ENCODE measurements at places on chromosomes 3 and 15.
A peak's percentile ranks its signal among the peaks of the same experiment; 100 is the strongest.

- no peak for DNase-seq
Observed at GRCh38 chr3:49015765-49016164, 2.6 kb downstream of the DALRD3 start.

GRCh38 chr3:179652447-179653095 lies at the start of gene USP13:
USP13 (plus strand) TSS chr3:179653040; CDS start chr3:179653226, 186 bp downstream.
- peak; percentile 33 for DNase-seq

DNA sequence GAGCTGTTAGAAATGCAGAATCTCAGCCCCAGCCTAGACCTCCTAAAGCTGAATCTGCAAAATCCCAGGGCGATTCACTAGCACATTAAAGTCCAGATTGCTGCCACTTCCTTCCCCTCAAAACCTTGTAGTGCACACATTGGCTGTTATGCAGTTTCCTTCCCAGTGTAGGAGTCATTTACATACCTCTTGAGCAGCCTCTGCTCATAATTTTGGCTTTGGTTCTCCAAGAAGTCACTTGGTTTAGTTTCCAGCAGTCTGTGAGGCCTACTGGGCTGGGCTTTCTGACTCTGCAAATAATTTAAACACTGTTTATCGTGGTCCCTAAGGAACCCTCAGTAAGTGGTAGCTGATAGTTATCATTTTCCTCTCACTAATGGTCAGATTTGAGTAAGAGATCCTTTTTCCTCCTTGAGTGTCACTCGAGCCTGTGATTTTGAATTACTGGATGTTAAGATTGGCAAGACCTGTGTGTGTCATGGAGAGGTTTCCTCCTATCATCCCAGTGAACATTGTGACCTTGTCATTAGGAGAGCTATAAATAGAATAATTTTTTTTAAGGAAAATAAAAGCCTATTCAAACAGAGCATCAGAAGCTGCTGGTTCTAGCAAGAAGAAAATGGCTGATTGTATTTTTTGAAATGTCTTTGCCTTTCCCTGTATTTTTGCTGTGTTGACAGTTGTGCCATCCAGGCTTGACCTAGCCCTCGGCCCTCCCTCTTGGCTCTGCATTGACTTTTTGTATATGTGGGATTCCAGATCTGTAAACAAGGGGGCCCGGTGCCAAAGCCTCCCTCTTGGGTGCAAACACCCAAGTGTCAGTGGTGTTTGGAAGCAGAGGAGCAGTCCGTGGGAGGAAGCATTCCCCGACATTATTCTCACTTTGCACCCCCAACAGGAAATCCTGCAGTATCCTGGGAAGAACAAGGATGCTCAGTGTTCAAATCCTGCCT lies 134.8 kb upstream of the ANKRD28 start:
- no peak for DNase-seq

- DNase-seq = no peak
Observed at GRCh38 chr3:153734777-153735551, 386.2 kb upstream of the ARHGEF26 start.

DNA sequence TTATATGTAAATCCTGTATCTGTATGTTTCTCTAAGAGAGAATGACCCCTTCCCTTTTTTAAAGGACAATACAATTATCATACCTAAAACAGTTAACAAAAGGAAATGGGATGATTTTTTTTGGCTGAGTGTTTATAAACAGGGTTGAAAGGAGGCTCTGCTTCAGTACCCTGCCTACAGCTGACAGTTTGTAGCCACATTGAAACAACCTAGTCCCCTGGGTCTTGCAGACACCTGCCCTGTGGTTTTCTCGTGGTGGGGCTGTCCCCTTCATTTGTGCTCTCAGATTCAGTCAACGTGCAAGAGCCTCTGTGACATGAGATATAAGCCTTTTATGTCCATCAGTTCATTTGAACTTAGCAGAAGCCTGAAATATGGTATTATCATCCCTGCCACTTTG lies 2.3 kb upstream of the HMCES start:
- DNase-seq = no peak

- DNase-seq = no peak
Observed at GRCh38 chr3:48023377-48023776, 7.2 kb upstream of the MAP4 start.

- DNase-seq = no peak
Observed at GRCh38 chr3:122730240-122730639, 49.6 kb downstream of the PARP14 start.

DNA sequence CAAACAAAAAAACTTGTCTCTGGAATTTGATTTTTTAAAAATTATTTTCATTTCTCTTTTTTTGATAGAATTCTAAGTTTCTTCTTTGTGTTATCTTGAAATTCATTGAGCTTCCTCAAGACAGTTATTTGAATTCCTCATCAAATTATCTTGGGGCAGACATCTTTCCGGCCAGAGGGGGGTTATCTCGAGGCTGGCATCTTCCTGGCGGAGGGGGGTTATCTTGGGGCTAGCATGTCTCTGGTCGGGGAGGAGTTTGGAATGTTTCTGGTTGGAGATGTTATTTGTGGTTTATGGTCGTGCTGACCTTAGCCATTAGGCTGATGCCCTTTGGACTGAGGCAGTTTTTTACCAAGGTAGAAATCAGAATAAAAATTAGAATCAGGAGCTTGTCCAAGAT lies 15.9 kb upstream of the TUBGCP5 start:
- no peak for DNase-seq

GRCh38 chr15:99106417-99107220 lies 1.7 kb downstream of the SYNM start:
- DNase-seq = no peak

- no peak for DNase-seq
Observed at GRCh38 chr3:62238431-62238830, 134.9 kb downstream of the FEZF2 start.

DNA sequence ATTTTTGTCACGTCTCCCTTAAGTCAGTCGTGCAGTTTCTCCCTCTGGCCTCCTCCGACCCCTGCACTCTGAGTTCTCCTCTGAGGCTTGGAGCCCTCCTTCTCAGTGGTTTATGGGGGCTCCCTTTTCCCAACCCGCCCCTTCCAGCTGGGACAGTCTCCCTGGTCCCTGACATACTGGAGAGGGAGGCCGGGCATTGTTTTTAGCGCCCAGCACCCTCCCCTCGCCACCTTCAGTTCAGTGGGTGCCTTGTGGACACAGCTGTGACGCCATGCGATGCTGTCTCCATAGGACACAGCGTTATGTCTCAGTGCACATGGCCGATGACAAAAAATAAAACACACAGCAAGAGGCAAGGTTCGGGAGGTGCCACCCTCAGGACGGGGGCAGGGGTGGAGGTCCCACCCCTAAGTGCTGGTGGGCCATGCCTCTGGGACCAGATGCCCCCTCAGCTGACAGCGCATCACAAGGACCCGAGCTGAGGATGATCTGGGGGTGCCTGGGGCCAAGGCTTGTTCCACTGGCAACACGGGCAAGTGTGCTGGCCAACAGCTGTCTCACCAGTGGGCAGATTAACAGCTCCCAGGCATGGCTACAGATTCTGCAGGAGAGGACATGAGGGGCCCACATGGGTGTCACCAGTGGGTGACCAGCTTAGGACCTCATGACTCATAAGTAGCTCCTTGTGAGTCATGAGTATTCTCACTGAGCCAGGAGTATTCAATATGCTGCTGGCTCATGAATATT lies 81.6 kb downstream of the PLXNA1 start:
- DNase-seq = no peak

GRCh38 chr15:77659350-77660321 lies 26.9 kb upstream of the LINGO1 start:
- peak; percentile 3 for DNase-seq

DNA sequence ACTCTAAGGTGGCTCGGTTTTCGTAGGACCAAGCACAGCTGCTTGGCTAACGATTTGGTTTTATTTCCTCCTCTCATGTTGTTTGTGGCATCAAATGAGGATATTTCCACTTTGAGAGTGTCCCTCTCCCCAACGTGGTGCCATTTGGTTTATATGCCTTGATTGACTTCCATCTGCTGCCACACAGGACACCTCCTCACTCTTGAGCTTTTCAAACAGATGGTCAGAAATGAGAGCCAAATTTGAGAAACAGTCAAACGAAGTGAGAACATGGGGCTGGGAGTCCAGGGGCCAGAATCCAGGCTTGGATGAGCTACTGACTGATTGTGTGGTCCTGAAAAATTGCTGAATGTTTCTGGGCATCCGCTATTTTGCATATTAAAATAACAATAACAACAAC lies 43.5 kb downstream of the CEMIP start:
- no peak for DNase-seq

DNA sequence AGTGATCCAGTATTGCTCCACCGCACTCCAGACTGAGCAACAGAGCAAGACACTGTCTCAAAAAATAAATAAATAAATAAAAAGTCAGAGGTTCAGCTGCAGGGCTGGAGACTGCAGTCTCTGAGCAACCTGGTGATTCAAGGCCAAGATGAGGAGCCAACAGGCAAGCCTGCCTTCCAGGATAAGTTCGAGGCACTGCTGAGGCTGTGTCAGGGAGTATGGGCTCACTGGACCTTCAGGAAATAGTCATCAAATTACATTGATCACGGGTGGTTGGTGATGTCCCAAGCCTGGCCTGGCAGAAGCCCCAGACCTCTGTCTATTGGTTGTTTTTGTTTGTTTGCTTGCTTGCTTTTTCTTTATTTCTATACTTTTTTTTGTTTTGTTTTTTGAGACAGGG lies 41.5 kb downstream of the IDH2 start:
- no peak for DNase-seq

- DNase-seq = no peak
Observed at GRCh38 chr3:151859233-151859673, 14.2 kb upstream of the SUCNR1 start.

DNA sequence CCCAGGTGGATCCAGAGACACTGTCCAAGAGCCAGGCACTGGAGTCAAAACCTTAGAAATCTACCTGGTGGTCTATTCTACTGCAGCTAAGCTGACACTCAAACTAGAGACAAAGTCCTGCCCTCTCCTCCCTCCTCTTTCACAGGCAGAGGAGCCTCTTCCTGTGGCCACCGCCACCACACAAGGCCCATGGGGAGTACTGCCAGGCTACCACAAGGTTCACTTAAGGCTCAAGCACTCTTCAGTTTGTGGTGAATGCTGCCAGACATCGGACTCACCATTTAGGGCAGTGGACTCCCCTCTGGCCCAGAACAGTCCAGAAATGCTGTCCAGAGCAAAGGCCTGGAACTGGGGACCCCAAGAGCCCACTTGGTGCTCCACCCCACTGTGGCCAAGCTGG lies 160.9 kb downstream of the ADAMTS17 start:
- DNase-seq = no peak

GRCh38 chr15:92906563-92907081 lies 6.5 kb downstream of the CHD2 start:
- DNase-seq = no peak

- DNase-seq = no peak
Observed at GRCh38 chr15:57385923-57386390, 9.7 kb downstream of the CGNL1 start.

DNA sequence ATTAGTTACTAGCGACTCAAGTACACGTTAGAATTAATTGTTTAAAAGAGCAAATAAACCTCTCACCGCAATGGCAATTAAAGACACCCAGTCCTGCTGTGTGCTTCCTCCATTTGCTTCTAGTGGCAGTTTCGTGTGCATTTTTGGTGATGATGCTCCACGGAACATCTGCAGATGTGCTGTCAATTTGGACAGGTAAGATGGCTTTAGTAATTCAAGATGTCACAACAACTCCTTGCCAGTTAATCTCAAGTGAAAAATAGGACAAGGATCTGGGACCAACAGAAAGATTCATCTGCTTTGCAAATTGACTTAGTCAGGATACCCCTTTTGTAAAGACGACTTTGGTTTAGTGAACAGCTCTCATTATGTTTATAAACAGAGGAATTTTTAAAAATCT lies 320.9 kb downstream of the GABRB3 start:
- DNase-seq = no peak

DNA sequence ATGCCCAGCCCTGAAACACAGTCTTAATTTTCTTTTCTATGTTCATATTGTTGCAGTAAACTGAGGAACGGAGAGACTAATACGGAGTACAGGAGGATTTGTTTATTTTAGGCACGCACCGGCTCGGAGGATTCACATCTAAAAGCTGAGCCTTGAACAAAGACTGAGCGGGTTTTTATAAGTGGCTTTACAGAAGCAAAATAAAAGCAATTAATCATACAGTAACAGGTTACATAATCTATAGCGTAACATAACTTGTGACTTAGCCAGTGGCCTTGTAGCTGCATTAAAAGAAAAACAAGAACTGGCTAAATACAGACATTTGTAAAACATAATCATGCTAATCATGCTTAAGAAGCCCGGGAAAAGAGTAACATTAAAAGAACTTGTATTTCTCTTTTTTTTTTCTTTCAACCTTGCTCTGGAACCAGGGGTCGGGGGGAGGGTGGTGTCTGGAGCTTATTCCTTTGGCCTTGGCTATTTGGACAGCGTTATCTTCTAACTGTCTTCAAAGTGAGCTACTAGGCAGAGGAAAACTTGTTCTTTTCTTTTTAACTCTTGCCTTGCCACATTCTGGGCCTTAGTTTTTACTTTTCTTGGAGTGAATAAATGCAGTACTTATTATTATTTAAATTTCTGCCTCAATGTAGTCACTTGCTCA lies 17.5 kb downstream of the NUSAP1 start:
- DNase-seq = no peak

DNA sequence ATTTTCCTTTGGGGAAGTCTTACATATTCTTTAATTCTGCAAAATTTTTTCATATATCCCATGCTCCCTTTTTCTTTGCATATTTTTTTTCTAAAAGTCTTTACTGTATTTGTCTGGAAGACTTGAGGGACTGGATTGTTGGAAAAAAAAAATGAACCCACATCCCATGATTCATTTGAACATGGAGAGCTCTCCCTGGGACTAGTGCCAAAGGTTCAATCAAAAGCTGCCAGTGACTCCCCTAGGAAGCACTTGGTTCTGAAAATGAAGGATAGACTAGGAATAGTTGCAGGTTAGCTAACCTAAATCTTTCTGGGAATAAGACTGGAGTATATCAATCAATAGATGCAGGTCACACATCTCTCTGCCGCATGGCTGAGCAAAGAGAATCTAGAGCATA lies 16.4 kb upstream of the BNC1 start:
- DNase-seq = no peak

DNA sequence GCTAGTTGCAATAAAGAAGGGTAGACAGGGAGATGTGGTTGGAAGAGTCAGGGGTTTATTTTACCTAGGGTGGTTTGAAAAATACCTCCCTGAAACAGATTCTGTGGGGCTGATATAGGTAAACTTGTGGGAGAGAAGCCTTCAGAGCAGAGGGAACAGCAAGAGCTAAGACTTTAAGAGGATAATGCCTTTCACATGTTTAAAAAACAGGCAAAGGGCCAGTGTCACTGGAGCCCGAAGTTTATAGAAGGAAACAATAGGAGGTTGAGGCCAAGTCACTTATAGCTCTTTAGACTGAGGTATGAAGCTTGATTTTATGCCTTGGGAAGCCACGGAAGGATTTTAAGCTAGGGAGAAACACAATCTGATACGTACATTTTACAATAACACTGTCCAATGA lies 448.7 kb downstream of the TAFA4 start:
- DNase-seq = peak; percentile 31

- DNase-seq = no peak
Observed at GRCh38 chr15:81643771-81644170, 269.8 kb upstream of the TMC3 start.

DNA sequence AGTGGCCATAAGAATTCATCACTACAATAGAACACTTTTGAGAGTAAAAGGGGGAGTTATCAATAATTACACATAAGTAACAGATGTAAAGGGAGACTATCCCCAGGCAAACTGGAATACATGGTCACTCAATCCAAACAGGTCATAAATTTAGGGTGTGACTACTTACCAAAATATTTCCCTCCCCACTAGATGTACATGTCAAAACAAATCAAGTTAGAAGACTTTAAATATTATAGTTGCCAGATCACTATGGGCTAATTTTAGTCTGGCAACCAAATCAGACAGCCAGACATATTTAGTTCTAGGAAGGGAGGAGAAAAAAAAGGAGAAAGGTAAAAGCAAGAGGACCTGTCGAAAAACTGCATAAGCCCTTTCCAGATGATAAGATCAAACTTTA lies 23.1 kb downstream of the SLC24A5 start:
- no peak for DNase-seq
